ENCODE measurements at places on chromosomes 6 and 20.

GRCh38 chr6:107655245-107655644 is 165.3 kb downstream of the SOBP start:
- no peak for DNase-seq

DNA sequence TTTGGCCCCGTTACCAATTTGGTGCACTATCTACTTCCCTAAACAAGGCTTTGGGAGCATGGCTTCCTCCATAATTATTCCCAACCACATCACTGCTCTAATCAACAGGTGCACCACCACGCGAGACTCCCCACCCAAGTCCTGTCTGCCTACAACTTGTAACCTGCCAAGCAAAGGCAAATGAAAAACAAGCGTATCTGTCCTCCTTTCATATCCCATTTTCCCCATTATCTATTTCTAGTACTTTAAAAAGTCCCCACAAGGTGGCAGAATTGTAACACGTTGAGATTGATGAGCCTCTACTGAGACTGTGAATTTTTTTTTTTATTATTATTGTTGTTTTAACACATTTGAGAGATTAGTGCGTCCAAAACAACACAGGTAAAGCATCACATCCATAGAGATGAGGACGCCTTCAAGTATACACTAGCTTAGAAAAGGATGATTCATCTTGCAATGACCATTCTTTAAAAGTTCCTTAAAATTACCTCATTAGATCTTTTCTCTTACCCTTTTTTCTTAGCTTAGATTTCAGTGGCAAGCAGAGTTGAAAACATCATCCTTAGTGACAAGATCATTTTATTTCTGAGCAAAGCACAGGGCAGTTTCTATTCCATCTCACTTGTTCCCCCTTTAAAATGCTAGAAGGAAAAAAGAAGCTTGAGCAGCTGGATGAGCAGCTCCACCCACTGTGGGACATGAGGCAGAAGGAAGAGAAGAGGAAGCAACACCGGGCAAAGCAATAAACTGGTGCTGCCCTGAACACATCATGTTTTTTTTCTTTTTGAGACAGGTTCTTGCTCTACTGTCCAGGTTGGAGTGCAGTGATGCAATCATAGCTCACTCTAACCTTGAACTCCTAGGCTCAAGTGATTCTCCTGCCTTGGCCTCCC is 210.8 kb downstream of the ARHGAP18 start:
- peak; percentile 83 for DNase-seq

DNA sequence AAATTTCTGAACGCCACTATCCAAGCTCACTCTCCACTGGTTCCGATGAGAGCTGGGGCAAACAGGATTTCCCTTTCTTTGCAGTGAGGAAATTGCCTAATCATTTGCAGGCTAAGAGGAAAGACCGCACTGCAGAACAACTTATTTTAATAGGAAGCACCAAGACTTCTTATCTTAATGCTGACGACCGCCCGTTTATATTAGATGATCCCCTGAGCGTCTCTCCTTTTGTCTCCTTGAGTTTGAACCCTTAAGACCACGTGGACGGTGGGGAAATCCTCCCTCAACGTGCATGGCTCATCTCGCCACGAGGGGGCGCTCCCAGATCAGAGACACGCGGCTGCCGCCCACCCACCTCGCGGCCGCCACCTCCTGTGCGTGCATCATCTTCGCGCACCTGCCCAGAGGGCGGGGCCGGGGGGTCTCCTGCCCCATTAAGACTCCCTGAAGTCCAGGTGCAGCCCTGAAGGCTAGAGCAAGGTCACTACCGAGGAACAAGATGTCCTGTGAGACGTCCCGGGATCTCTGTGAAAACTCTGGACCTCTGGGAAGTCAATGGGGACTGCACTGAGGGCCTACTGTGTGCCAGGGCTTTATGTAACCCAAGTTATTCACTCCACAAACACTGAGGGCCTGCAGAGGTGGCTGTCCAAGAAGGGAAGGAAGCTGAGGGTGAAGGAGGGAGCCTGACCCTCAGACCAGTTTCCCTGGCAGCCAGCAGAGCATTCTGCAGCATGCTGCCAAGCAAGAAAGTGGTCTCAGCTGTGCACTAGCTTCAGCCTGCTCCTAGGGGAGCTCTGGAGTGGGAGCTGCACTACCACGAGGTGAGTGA is 28.1 kb downstream of the PDYN start:
- peak; percentile 66 for DNase-seq

DNA sequence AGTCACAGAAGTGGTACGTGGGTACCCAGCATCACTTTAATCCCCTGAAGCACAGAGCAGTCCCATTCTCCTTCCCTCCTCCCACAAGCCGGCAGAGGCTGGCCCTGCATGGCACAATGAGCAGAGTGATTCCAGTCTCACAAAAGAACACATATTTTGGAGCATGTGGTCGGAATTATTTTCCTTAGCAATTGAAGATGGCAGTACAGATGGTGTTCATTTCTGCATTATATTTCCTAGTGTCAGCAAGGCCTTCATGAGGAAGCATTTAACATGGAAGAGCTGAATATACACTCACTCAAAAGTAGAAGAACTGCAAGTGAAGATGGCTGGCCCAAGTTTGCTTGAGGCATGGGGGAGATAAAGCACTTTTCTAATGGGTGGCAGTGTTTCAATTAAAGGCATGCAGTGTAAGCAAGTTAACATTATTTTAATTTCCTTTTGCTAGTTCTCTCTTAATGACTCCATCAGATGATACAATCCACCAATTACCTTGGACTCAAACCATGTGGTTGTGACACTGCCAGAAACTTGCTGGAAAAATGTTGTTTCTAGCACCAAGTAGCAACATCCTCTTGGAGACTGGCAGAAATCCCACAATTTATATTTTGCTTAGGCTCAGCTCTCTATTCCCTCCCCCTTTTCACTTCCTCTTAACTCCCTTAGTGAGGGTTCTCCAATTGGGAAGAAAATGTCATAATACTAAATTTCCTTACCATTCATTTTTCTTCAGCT is 74.4 kb downstream of the ARHGAP18 start:
- no peak for DNase-seq

DNA sequence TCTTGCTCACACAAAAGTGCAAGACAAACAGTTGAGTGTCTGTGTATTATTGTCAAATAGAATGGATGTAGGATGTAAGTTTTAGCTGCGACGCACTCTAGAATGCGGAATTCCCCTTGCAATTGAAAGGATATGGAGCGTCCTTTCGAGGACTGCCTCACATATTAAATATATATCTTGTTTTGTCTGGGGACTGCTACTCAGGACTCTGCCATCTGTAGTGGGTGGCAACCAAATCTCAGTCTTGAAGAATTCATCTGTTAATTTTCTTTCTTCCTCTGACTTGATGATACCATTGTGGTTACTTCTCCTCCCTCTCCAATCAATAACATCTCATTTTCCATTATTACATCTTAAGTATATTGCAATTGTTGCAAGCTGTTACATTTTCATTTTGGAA is 121.6 kb downstream of the SOX4 start:
- DNase-seq: no peak

DNA sequence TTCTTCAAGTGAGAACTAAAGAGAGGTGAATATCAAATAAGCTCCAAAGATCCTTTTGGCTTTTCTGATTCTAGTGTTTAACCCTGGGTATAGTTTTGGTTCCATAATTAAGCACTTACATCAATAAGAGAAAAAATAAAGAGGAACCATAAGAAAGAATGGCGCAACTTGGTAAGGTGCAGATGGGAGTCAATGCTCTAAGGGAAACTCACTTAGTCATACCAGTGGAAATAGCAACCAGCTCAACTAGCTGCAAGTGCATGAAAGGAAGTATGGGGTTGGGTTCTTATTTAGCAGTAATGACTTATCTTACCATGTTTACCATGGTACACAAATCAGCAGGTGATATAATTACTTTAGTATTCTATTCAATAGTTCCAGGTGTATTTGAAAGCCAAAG is 296.5 kb upstream of the RUNX2 start:
- DNase-seq: no peak

DNA sequence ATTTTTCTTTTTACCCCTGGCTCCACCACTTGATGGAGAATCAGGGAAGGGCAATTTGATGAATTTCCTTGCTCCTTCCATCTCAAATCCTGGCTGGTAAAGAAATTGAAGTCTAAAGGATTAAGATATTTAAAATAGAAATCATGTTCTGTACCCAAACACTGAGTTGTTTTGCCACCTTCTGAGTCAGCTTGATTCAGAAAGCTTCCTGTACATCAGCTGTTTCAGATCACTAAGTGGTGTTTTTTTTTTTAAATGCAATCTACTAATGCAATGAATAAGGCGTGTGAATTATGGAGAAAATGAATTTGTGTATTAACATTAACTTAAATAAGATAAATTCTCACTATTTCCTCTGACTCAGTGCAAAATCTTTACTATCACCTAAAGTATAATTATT is 11.5 kb upstream of the POPDC3 start:
- DNase-seq: peak; percentile 22

- no peak for DNase-seq
Measured at GRCh38 chr6:170274713-170275560, 15.9 kb downstream of the DLL1 start.

DNA sequence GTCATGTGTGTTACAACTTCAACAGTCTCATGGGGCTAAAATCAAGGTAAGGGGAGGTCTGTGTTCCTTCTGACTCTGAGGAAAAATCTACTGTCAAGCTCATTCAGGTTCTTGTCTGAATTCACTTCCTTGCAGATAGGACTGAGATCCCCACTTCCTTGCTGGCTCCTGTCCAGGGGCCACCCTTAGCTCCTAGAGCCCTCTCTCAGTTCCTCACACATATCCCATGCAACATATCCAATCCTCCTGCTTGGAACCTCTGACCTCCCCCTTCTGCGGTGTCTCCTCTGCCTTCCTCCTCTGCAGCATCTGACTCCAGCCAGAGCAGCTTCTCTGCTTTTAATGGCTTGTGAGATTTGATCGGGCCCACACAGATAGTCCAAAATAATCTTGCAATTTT is 27.1 kb upstream of the MICB start:
- no peak for DNase-seq

- DNase-seq: peak; percentile 76
Measured at GRCh38 chr6:55953335-55953734, 77.9 kb upstream of the BMP5 start.

GRCh38 chr6:159739341-159739740 is 12.0 kb downstream of the WTAP start:
- no peak for DNase-seq

- no peak for DNase-seq
Measured at GRCh38 chr6:99189823-99190721, 159.4 kb downstream of the FAXC start.

DNA sequence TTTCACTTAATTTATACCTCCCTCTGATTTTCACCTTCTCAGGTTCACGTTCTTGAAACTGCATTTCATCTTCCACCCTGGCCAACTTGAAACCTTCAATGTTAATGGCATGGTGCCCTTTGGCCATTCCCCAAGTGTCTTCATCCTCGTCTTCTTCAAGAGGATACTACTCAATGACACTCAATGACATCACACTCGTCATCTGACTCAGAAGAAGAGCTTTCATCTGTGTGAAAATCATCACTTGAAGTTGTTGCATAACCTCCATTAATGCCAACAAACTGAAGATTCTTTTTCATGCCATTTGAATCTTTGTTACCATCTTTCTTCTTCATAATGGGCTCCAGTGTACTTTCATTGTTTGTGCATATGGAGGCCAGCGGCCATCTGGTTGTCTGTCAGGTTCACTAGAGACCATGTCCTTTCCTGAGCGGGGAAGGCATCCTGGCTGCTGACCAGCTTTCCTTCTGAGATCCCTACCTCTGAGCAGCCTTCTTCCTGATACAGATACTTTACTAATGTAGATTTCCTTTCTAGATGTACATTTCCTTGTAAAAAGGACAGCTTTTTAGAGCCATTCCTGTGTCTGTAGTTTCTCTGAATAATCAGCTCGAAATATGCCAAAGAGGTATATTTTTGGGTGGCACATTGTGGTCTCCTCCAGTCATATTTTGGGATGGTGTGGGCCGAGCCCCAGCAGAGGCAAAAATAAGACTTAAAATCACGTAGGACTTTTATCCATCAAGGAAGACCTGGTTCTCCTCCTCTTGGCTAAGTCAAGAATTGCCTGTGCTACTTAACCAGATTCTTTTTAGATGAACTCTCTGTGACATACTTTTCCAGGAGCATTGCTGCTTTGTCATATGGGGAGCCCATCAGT is 21.3 kb downstream of the TRMT6 start:
- no peak for DNase-seq

- DNase-seq: peak; percentile 15
Measured at GRCh38 chr6:83311231-83311630, 118.1 kb downstream of the RWDD2A start.

GRCh38 chr20:32140603-32141002 is 31.1 kb downstream of the TM9SF4 start:
- no peak for DNase-seq

DNA sequence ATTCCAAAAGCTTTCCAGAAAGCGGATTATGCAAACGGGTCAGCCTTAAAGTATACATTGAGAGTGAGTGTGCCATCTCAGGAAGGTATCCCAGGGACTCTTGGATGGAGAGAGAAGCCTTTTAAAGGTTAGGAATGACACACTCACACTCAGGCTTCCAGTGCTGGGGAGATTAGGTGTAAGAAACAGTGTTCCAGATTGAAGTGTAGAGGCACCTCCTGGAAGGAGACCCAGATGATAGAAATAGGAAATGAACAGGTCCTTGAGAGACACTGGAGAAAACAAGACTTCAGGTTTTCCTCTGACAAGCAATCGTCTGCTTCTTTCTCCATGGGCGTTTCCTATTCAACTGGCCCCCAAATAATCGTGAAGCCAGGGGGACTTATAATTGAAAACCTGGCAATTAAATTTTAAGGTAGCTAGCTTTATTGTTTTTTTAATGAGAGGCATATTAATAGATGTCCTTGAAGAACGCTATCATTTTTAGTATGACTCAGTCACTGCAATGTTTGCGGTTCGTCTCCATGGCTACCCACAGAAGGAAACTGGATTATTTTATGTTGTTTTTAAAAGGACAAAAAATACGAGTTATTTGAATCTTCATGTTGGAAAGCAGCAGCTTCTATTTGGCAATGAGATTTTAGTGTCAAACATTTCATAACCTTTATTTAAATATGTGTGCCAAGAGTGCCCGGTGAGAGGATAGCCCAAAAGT is 85.3 kb downstream of the TRMT6 start:
- DNase-seq: peak; percentile 53

- peak; percentile 3 for DNase-seq
Measured at GRCh38 chr6:166456395-166457156, 73.8 kb upstream of the MPC1 start.

DNA sequence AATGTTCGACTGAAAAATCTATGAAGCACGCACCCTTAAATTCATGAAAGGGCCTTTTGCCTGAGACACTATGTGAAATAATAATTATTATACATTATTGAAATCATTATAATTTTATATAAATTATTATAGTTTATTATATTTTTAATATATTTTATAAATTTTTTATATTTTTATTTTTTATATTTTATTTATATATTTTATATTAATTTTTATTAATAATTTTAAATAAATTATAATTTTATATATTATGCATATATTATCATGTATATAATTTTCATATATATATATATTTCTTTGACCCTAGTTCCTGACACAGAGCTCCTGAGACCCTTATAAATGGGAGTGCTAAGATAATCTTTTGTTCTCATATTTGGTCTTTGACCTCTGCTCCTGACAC is 13.5 kb downstream of the NCR2 start:
- no peak for DNase-seq

- peak; percentile 44 for DNase-seq
Measured at GRCh38 chr6:129981598-129981997, 36.8 kb upstream of the L3MBTL3 start.

Data from ELR (cell line).